Esophagus squamous epithelium (tissue), 5 donors: ENCODE measurements at places on chromosomes 2 and 18.

- no peak for DNase-seq
Measured at GRCh38 chr2:11416931-11417330, 49.0 kb downstream of the E2F6 start.

- no peak for DNase-seq
Measured at GRCh38 chr2:8554296-8554806, 127.5 kb upstream of the ID2 start.

- DNase-seq = no peak
Measured at GRCh38 chr2:3638456-3638810, 19.6 kb upstream of the ALLC start.

DNA sequence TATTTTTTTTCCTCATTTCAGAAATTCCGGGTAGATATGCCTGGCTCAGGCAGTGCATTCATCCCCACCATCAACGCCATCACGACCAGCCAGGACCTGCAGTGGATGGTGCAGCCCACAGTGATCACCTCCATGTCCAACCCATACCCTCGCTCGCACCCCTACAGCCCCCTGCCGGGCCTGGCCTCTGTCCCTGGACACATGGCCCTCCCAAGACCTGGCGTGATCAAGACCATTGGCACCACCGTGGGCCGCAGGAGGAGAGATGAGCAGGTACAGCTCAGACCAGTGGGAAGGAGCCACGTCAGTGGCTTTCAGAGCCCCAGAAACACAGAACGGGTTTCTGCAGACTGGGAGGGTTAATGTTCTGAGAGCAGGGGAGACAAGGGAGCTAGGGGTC, 11.4 kb downstream of the FOSL2 start:
- no peak for DNase-seq

DNA sequence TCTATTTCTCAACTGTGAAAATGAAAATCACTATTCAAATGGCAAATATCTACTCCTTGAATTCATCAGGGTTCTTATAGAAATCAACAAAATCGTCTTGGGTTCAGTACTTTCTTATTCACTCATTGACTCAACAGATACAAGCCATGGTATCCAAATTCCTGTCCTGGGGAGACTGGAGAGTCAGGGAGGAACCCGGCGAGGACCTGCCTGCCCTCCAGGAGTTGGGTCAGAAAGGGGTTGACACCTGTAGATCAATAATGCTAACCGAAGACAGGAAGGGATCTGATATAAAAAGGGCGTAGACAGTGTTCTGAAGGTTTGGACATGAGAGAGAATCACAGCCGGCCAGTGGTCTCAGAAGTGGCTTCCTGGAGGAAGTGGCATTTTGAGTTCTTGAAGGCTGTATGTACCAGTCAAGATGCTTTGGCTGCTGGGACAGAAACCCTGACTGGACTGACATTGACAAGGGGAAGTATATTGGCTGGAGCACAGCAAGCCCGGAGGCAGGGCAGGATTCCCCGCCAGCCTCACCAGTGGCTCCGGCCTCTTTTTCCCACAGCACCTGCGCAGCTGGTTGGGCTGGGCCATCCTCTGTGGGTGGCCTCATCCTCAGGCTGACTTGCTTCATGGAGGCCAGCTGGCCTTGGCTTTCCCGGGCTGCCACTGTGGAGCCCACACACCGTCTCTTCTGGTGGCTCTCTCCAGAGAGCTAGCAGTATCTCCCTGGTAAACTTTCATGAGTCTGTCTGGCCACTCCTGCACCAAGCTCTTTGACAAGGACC, 3.0 kb downstream of the LRRFIP1 start:
- DNase-seq = no peak

DNA sequence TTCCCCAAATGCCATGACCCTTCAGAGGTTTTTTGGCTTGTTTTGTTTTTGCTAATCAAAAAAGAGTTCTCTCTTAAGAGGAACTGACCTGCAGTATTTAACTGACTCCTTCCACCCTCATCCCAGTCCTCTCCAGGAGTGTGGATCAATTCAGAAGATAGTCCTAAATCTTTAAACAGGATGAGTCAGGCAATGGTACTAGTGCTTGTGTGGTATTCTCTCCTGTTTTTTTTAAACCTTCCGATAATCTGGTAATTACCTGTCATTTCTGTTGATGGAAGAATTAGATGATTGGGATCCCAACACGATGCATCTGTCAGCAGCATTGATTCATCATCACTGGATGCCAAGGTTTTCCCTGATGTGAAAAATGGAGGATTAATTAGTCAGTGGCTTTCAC, 41.2 kb downstream of the ETAA1 start:
- DNase-seq = no peak

DNA sequence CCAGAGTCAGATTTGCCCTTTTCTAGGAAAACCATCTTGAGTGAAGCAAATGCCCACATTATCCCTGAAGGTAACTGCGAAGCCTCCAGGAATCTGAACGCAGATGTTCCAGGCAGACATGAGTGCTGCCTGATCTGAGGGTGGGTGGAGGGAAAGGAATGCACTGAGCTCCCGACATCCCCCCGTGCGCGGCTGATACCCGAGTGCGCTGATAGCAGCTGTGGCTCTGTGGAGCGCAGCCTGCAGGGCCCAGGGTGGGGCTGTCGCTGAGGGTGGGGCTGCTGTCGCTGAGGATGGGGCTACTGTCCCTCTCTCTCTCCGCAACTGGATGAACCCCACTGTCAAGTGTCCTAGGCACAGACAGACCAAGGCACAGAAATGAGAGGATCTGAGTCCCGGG, 82.4 kb downstream of the GFPT1 start:
- DNase-seq = no peak

DNA sequence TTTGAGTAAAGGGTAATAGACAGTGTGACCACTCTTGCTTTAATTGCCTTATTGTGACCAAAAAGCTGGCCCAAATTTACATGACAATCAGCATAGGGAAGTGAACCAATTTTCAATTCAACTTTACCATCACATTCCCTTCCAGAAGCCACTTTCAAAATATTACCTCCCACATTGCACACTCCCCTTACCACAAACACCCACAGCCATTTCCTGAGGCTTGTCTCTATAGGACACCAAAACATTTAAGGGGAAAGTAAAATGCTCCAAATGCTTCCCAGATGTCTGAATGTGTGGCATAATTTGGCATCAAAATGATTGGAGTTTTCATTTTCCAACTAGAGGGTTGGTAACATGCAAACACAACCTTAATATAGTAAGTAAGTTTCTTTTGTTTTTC, 616.1 kb downstream of the SLC4A3 start:
- DNase-seq = no peak

DNA sequence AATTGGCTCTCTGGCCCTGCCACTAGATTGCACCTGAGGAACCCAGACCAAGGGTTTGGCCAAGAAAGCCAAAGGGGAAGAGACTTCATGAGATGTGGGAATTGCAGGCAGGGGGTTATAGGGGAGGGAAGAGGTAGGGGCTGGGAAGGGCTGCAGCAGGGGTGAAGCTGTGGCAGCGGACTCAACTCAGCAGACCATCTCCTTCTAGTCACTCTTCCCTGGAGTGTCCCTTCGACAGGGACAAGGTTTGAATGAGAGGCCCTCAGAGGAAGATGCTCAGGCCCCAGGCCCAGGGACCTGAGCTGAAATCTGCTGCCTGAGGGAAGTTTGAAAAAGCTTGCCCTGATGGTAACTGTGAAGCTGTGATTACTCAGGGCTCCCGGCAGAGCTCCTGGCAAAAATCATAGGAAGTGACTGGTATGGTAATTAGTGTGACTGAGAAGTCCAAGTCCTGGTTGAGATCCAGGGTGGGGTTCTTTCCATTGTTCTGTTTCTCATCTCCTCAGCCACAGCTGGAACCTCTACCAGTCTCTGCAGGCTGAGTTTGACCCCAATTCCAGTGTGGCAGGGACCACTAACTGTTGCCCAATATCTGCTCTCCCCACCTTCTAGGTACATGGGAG, 300.9 kb downstream of the CYP26B1 start:
- DNase-seq = no peak

- no peak for DNase-seq
Measured at GRCh38 chr2:107812006-107812405, 14.7 kb upstream of the RGPD4 start.

- DNase-seq = no peak
Measured at GRCh38 chr2:16869711-16870110, 204.1 kb upstream of the CYRIA start.

- no peak for DNase-seq
Measured at GRCh38 chr2:141113301-141113700, 1017.5 kb downstream of the LRP1B start.

DNA sequence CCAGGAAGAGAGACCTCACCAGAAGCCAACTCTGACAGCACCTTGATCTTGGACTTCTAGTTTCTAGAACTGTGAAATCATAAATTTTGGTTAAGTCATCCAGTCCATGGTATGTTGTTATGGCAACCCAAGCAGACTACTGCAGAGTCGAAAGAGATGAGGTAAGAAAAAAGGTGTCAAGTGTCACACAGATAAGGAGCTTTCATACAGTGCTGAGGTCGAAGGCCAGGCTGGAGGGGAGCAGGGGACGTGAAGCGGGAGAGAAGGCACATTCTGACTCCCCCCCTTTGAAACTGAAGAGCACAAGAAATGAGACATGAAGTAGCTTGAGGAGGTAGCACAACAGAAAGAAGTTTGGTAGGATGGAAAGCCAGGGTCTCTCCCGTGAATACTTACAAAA, 110.4 kb downstream of the ALK start:
- no peak for DNase-seq

GRCh38 chr2:222561151-222561550, 94.7 kb downstream of the FARSB start:
- no peak for DNase-seq

GRCh38 chr2:105655244-105655643, 89.5 kb upstream of the NCK2 start:
- no peak for DNase-seq

DNA sequence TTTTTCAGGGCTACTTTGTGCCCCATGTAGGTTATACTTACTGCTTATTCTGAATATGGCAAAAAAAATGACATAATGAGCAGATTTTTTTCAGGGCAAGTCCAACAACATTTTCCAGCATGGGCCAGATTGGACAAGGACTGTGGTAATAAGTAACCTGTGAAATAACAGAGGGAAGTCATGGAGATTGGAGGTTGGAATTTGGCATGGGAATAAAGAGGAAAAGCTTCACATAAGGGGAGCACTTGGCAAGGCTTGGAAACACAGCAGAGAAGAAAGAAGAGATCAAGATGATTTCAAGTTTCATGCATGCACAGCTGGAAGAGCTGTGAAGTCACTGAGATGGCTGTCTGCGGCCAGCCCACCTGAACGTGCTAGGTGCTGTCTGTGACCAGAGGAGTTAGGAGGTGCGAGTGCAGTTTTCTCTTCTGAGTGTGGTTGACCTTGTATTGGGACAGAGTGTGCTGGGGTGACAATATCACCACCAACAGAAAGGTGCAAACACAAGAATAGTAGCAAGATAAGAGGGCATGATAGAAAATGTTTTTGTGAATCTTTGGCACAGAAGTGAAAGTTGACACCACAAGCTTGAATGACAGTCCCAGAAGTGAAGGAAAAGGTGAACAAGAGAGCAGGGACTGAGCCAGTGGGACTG, 71.1 kb upstream of the DSC1 start:
- no peak for DNase-seq

DNA sequence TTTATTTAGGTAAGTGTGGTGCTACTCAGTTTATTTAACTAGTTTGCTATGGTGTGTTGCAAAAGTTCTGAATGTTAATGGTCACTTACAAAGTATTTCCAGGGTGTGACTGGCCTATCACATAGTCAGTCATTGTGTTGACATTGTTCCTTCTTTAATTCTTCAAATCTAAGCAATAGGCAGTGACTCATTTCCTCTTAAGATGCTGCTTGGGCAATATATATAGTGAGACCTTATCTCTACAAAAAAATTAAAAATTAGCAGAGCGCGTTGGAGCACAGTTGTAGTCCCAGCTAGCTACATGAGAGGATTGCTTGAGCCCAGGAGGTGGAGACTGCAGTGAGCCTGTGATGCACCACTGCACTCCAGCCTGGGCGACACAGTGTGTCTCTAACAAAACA, 5.8 kb upstream of the CCDC88A start:
- no peak for DNase-seq

- no peak for DNase-seq
Measured at GRCh38 chr2:8193686-8194615, 487.9 kb upstream of the ID2 start.

- DNase-seq = no peak
Measured at GRCh38 chr2:225083276-225083675, 41.0 kb upstream of the DOCK10 start.

DNA sequence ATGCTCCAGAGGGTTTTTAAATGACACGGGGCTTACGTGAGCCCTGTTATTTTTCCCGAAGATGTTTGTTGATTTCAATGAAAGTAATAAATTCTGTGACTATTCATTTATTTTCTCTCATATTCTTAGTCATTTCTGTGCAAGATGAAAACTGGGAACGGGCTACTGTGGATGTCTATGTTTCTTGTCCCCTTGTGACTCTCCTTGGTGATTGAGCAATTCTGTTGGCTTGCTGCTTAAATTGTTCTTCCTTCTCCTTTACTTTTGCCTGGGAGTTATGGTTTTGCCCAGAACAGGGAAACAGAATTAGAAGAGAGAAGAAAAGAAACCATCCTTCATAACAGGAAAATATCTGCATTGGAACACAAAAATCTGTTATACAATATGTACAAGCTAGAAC, 508.2 kb upstream of the DSEL start:
- no peak for DNase-seq

GRCh38 chr18:48058486-48058885, 128.0 kb upstream of the SMAD2 start:
- DNase-seq = no peak

DNA sequence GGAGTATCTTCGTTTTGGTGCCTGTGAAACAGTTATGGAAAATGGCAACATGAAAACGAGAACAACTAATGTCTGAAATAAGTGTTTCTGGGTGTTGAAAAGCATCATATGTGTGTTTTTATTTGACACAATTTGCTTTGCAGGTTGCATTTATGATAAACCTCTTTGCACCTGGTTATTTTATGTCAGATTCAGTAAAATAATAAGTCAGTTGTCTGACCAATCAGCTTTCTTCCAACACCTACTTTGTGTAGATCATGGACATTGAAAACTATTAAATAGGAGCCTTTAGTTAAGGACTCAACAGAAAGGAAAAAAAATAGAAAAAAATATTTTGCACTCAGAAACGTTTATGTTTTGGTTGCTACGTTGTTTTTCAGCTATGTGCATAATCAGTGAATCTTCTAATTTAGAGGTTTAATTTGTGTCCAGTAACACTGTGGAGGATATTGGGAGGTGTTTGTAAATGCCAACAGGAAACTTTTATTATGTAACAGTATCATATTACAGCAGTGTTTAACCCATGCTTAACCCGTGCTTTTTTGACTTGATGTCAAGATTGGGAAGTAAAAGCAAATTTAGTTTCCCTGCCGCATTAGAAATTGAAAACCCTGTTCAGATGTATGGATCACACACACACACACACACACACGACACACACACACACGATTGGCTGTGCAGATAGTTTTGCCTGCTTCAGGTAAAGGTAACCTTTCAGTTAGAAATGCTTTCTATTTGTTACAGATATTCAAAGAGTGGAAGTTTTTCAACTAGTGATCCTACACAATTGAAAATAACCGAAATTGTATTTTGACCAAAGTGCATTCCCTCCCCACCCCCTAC, 2.6 kb downstream of the PKP4 start:
- no peak for DNase-seq

- no peak for DNase-seq
Measured at GRCh38 chr18:48743886-48744285, 205.1 kb downstream of the CTIF start.
